Stimulated activated CD4-positive, alpha-beta T cell treated with anti-CD3 and anti-CD28 coated beads, Interleukin-1b, Interleukin-23, amount 100 ng/mL, for 48 hours (primary cell): ENCODE measurements at places on chromosomes 7 and 10.

DNA sequence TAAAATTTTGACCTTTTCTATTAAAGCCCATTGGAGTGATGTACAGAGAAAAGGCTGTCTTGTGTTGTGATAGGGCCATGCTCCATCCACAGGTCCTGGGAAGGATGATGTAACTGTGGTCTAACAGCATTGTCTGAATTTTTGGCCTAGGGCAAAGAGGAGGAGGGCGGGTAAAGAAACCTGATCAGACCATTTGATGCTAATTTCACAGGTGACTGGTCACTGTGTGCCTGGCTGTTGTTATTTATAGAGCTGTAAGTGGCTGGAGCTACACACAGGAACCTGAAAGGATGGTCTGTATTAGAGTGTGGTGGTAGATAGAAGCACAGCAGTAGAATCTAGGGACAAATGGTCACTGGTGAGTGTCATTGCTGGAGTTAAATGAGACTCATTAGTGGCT, 182.1 kb downstream of the AUTS2 start:
- no peak for DNase-seq

DNA sequence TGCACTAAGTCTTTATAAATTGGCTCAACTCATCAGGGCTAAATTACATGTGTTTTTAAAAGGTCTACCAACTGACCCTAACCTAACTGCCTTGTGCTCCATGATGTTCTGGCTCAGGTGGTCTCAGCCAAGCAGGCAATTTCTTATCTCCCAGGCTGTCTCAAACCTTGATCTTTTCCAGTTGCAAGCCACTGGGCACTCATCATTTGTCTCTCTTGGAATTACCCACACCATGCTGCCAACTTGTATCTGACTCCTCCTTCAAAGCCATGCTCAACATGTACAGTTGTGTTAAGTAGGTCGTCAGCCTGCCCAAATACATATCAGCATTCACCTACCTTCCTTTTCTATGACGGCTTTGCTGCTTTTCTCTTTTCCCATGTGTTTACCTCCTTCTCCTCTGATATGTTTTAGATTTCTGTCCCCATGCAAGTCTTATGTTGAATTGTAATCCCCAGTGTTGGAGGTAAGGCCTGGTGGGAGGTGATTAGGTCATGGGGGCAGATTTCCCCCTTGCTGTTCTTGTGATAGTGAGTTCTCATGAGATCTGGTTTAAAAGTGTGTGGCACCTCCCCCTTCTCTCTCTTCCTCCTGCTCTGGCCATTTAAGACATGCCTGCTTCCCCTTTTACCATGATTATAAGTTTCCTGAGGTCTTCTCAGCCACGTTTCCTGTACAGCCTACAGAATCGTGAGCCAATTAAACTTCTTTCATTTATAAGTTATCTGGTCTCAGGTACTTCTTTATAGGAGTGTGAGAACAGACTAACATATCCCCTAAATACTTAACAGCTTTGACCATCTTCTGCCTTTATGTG, 130.0 kb downstream of the ELAPOR2 start:
- DNase-seq = no peak

- DNase-seq = no peak
Measured at GRCh38 chr7:112214268-112214667, 7.8 kb downstream of the ZNF277 start.

DNA sequence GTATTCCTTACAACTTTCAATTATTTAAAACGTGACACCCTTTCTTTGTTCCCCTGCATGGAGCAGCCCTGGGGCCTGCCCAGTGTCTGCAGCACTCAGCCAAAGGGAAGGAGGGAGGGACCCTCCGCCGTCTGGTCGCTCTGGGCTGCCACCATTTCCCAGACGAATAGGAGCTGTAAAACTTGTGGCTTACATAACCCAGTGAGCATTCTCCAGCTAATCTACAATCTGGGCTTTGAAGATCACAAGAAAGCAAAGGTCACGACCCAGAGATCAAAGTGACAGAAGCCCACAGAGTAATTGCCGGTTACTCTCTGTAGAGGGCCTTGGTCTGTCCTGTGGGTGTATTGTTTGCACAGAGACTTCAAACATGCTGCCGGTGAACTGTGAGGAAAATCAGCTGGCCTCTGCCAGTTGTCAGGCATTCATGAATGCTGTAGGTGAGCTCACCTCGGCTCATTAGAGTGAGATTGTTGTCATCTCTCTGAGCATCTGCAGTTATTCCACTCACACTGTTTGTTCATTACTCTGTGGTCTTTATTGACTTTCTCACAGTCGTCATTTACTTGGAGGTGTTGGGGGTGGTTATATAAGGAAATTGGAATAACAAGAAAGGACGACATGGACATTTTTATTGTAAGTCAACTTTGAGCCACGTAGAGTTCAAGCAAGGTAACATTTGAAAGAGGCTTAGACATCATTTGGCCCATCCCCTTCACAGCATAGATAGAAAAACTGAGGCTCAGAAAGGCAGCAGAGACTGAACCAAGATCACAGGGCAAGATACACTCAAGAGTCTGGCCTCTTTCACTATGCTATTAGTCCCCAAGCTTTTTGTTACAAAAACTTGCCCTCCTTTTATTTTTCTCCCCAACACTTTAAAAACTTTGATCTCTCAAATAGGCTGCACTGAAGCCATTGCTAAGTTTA, 619.8 kb downstream of the LRMDA start:
- no peak for DNase-seq

- DNase-seq = no peak
Measured at GRCh38 chr7:105402221-105403095, 13.7 kb upstream of the SRPK2 start.

DNA sequence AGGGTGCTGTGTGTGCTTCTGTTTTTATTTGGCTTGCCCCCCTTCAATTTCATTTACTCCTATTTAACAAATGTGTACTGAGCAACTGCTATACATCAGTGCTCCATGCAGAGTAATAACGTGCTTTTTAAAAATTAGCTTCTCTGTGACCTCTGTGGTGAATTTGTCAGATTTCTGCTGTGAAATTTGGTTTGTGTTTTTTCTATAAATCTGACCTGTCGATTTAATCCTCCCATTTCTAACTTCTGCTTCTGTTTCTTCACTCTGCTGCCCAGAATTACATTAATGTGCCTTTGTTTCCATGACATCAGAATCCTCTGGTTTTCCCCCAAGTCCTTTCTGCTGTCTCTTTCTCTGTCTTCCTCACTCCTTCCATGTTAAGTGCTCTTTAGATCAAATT, 123.8 kb upstream of the CACNA2D1 start:
- DNase-seq = no peak

DNA sequence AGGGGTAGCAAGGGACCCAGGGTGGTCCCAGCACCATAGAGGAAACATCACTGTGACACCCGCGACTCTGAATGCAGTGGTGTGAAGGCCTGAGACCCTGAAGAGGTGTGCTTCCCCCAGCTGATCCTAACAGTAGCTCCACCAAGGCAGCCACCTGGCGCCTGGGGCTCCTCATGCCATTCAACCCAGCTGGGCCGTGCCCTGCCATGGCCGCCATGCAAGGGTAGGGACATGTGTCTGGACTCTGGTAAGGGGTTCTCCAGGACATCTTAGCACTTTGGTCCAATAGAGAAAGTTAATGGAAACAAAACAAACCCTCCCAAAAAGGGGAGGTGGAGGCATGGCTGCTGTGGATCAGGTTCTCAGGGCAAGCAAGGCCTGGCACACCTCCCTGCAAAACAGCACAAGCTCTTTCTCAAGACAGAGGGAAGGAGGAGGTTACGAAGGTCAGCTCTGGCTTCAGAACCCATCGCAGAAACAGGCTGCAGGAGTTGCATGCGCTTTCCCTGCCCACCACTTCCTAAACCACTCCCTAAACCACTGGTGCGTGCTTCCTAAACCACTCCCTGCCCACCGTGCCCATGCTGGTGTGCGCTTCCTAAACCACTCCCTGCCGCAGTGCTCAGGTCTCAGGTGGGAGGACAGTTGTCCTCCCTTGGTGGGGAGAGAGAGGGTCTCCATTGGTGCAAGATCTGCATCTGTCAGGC, 108.7 kb downstream of the LARP4B start:
- no peak for DNase-seq

DNA sequence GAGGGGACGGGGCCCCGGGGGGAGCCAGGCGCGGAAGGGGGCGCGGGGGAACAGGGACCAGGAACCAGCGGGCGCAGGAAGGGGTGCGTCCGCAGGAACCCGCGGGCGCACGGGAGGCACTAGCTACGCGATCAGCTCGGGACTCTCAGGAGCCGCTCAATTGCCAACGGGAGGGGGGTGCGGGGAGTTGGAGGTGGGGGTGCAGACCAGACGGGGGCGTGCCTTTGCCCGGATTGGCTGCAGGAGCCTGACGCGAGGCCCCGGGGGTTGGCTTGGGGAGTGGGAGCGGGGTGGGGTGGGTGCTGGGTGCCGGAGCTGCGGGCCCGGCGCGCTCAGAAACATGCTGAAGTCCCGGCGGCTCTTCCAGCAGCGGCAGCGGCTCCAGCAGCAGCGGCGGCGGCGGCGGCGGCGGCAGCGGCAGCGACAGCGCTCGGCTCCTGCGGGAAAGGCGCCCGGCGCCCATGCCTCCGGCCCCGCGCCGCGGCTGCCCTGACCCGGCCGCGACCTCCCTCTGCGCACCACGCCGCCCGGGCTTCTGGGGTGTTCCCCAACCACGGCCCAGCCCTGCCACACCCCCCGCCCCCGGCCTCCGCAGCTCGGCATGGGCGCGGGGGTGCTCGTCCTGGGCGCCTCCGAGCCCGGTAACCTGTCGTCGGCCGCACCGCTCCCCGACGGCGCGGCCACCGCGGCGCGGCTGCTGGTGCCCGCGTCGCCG, at the start of gene ADRB1:
Gene ADRB1, plus strand, starts transcription at position 335 of the 715 bp plus-strand sequence. Its CDS starts 267 bp downstream, at position 602.
- DNase-seq = peak; percentile 22

DNA sequence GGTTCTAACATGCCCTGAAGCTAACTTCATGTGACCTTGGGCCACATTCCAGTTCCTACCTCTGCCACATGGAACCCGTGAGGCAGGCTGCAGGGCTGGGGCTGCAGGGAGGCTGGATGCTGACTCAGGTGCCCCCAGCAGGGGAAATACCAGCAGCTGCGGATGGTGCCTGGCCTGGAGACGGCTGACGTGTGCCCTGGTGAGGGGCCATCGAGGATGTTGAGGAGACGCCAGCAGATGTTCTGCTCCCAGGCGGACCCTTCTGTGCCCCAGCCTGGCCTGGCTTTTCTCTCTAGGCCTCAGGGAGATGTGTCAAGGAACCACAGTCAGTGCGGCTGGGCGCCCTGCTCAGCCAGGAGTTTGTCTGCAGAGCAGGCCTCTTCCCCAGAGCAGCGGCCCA, 8.8 kb downstream of the BAG3 start:
- DNase-seq = no peak

DNA sequence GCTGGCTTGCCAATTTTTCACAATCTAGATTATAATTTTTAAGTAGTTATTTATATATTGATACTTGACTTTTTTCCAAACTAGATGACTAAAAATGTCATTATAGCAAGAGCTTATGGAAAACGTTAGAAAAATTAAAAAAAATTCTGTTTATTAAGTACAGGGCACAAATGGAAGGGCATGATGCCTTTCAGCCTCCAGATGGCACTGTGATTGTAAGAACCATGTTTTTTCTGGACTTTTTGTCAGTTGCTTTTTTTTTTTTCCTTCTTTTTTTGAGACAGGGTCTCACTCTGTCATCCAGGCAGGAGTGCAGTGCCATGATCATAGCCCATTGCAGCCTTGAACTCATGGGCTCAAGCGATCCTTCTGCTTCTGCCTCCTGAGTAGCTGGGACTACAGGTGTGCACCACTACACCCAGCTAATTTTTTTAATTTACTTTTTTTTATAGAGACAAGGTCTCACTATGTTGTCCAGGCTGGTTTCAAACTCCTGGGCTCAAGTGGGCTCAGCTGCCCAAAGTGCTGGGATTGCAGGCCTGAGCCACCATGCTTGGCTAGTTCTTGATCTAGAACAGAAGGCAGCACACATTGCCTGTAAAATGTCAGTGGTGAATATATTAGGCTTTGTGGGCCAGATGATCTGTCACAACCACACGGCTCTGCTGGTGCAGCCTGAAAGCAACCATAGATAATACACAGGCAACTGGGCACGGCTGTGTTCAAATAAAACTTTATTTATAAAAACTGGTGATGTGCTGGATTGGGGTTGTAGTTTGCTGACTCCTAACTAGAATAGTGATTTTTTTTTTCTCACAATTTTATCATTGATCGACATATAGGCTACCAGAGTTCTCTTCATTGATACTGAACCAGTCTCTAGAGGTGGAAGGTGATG, 27.4 kb downstream of the UCMA start:
- no peak for DNase-seq

DNA sequence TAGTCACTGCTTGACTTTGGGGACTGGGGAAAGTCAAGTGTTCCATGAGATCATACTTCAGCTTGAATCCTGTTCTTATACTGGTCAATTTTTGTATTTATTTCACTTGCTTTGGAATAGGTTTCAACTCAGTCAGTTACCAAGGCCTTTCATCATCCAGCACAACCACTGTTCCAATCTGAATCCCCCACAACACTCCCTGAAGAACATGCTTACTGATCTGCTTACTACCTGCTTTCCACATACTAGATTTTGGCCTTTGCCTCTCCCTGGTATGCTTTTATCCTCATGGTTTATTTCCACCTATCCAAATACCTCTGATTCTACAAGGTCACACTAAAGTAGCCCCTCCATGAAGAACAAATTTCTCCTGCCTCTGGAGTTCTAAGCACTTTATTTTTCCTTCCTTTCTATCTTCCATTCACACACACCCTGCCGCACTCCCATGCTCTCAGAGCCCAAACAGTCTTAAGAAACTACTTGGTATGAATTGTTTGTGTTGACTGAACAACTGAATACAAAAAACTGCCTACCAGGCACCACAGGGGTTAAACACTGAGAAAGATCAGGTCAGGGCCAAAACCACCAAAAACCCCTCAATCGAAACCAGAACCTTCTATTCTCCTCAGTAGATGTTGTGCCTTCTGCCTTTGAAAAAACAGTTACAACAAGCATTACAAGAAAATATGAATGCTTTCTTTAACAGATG, 178.1 kb downstream of the AVL9 start:
- no peak for DNase-seq

DNA sequence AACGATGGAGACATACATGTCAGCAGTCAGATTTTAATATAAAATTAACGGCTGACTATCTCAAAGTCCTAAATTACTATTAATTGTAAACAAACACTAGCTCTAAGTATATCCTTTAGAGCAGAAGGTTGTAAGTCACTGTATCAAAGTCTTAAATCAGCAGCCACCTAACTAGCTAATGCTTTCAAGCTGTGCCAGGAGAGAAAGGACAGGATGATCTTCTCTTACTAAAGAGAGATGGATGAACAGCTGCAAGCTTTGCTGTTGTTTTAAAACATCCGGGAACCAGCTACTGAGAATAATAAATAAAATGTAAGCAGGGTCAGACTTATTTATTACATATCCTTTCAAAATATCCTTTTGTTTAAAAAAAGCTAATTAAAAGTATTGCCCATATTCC, 24.0 kb upstream of the ABLIM1 start:
- DNase-seq = no peak
